ENCODE measurements at places on chromosomes 7 and 10.

DNA sequence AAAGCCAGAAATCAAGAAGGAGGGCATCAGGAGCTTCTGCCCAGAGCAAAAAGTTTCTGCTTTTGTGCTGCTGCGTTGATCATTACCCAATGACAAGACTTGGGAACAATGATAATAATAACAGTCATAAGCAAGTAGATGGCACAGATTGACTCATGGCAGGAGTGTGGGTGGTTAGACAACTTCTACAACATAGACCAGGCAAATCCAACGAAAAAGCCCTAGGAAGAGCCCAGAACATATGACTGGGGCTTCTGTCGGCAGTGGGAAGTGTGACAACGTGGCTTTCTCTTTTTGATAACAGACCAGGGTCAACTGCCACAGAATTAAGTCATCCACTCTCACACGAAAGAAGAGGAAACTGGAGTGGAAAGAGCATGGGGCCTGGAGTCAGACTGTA, 85.4 kb upstream of the TRIL start:
- DNase-seq = no peak

DNA sequence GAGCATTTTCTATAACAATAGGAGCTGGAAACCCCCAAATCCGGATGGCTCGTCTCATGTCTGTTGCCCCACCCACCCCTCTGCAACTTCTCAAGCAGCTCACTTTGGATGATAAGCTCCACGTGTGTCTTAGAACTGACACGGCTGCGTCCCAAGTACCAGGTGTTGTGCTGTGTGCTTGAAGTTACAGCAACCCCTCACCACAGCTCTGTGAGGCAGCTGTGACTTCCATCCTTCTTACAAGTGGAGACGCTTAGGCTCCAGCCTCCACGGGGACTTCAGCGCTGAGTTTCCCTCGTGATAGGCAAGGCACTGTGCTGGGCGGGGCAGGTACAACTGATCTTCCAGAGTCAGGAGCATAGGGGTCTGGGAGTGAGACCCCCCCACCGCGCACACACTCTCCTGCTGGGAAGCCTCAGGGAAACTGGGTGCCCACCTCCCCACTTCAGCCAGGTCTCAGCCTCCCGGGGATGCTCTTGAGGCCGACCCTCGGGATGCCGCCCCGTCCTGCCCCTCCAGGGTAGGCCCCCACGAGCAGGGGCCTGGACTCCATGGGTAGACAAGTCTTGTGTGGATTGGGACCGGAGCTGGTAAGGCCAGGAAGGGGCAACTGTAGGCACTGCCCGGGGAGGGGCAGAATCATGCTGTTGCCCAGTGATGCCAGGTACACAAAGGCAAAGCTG, 31.4 kb downstream of the EN2 start:
- no peak for DNase-seq

DNA sequence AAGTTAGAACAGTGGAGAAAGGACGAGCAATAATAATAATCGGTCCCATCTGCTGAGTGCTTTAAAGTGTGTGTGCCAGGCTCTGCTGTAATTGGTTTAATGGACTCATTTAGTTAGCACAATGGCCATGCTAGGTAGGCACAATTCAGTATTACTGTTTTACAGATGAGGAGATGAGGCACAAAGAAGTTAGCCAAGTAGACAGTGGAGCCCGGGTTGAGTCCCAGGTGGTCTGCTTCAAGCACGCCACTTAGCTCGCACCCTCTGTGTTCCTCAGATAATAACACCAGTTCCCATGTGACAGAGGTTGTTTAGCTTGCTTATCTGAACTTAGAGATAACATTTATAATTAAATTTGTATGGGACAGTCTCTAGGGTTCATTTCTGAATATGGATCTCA, 101.6 kb upstream of the GJD4 start:
- no peak for DNase-seq

DNA sequence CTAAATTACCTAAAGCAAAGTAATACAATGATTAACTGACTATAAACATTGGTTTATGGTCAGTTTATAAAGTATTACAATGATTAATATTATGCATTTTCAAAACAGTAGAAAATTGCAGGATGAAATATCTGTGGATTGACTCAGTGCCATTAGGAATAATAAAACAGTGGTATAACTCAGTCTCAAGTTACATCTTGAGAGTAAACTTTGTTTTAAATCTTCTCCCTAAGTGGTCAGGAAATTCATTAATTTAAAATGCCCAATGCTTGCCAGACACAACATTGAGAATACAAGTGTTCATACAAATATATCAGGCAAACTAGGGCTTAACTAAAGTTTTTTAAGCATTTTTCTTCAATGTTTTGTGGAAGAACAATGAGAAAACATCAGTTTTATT, 257.8 kb downstream of the ETV1 start:
- no peak for DNase-seq

GRCh38 chr7:98192781-98193457, 18.3 kb upstream of the BHLHA15 start:
- DNase-seq = no peak

- no peak for DNase-seq
These were observed 38.5 kb downstream of the MTURN start for GRCh38 chr7:30173058-30173897.

GRCh38 chr10:12637649-12638048, 288.3 kb downstream of the CAMK1D start:
- DNase-seq = no peak

DNA sequence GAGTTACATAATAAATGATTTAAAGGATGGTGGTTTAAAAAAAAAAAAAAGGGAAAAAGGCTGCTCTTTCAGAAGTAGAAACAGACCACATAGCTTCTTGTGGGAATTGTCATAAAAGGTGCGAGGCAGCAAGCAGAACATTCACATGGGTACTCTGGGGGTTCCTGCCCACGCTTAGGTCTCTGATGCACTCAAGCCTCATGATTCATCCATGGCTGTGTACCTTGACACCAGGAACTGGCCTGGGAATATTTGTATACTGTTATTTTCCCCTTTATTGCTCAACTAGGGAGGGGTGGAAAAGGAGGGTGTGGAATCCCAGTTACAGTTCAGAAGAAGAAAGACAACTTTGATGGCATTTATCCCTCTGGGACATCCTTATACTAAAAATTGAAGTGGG, 4.0 kb downstream of the PON2 start:
- no peak for DNase-seq

GRCh38 chr7:116242178-116242577, 31.8 kb downstream of the TES start:
- DNase-seq = no peak

All from activated T-cell treated with anti-CD3 and anti-CD28 coated beads, Interleukin-2, amount 50 U/mL, for 48 hours (primary cell).